ENCODE measurements at places on chromosomes 11 and 22. TPM values are rescaled to one million over a fixed set of nuclear protein-coding genes. Genes with fewer than 3 reads are reported as not detected.

DNA sequence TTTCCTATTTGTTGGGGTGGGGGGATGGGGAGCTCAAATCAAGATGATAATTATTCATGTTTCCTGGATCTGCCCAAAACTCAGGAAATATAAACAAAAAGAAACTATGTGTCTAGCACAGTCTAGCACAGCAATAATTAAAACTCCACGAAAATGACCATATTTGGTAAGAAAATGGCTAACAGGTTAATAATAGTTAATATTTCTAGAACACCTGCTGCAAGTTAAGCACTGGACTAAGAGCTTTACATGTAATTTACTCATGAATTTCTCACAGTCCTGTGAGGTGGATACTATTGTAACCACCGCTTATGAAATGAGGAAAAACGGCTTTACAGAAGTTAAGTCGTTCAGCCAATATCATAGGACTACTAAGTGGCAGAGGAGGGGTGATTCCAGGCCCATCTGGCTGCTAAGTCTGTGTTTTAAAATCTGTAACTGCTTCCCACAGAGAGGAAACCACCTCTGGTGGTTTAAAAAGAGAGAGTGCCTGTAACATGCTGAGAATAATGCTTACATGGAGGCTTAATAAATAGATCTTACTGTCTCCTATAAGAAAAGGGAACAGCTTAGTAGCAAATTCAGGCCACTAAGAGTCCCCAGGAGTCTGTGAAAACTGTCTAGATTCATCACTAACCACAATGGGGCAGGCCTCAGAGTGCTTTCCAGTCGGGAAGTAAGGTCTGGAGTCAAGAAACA lies 11.0 kb upstream of the AMOTL1 start:
- DNase-seq: no peak
- no peaks in the 10 kb centered on the region for H3K27me3 ChIP-seq
- no peaks in the 10 kb centered on the region for H3K4me1 ChIP-seq

GRCh38 chr11:31355131-31355530 lies 14.4 kb downstream of the DCDC1 start:
- H3K4me3 ChIP-seq: no peak overlapping the region
- H3K4me1 ChIP-seq: no peaks in the 10 kb centered on the region
- H3K27me3 ChIP-seq: no peaks in the 10 kb centered on the region
- no peak overlapping the region for H3K27ac ChIP-seq

GRCh38 chr22:19147195-19147780 lies 2.8 kb downstream of the GSC2 start:
- no peak for DNase-seq
- H3K27me3 ChIP-seq: peaks cover 50% of the 10 kb centered on the region
- peaks cover 4% of the 10 kb centered on the region for H3K36me3 ChIP-seq
- no peak overlapping the region for H3K4me3 ChIP-seq
- no peaks in the 10 kb centered on the region for H3K4me1 ChIP-seq

DNA sequence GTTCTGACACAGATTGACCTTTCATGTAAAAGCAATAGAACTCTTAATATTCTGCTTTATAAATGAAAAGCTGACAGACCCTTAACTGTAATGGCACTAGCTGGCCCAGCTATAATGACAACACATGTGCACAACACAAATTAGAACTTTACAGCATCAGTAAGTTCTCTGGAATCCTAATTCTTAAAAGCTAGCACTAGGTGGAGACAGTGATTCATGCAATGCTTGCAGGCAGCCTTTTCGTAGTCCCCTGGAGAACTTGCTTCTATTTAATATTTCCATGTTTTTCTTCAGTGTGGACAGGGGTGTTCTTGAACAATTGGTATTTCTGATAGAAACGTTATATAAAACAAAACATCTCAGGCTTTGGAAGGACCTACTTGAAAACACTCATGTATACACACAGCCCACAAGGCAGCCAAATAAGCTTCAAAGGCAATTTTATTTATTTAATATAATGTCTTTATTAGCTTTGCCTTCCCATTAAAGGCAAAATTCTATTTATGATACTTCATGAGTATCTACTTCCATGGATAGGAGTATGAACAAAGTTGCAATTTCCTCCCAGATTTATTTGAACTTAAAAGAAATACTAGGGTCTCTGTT lies 374.3 kb upstream of the MPPED2 start:
- DNase-seq: peak; percentile 16
- no peaks in the 10 kb centered on the region for H3K36me3 ChIP-seq
- H3K4me3 ChIP-seq: no peak overlapping the region

GRCh38 chr11:22304337-22304961 lies 33.7 kb upstream of the SLC17A6 start:
- no peaks in the 10 kb centered on the region for H3K36me3 ChIP-seq
- H3K27me3 ChIP-seq: no peaks in the 10 kb centered on the region
- H3K27ac ChIP-seq: no peak overlapping the region
- no peak overlapping the region for H3K4me3 ChIP-seq
- no peak for DNase-seq

- no peaks in the 10 kb centered on the region for H3K36me3 ChIP-seq
- no peak for DNase-seq
- H3K4me1 ChIP-seq: no peaks in the 10 kb centered on the region
- H3K4me3 ChIP-seq: no peak overlapping the region
Observed at GRCh38 chr22:17939579-17939978, 84.8 kb downstream of the MICAL3 start.

DNA sequence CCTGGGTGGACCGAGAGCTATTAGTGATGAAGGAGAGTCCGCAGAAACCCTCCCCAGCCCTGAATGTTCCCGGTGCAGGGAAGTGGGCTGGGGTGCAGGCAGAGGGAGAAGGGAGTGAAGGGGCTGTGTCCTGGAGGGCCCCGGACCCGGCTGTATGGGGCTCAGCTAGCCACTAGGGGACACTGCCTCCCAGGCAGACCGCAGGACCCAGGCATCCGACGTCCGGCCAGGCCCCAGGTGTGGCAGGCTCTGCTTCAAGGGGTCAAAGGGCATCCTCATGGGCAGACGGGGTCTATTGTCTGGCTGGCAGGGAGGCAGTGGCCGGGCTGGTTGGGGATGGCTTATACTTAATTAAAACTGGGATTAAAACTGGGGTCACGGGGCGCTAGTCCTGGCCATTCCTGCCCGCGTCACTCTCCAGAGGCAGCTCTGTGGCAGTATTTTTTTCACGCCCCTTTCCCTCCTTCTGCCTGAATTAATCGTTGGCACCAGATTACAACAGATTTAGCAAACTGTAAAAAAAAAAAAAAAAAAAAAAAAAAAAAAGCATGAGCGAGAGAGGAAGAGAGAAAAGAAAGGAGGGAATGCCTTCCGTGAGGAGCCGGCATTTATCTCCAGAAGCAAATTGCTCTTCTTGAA lies 5.1 kb downstream of the FLRT1 start:
- H3K36me3 ChIP-seq: no peaks in the 10 kb centered on the region
- no peak for DNase-seq
- peaks cover 21% of the 10 kb centered on the region for H3K27me3 ChIP-seq
- no peak overlapping the region for H3K4me3 ChIP-seq
- no peak overlapping the region for H3K27ac ChIP-seq
- H3K4me1 ChIP-seq: no peaks in the 10 kb centered on the region

The VPREB1 gene
- polyA plus RNA-seq: 0.24 TPM

The LRFN4 gene
- 15.7 TPM for polyA plus RNA-seq

The KRTAP5-10 gene
- polyA plus RNA-seq: 0.19 TPM

The OR8D1 gene
- under 0.01 TPM for polyA plus RNA-seq

The OR5A1 gene
- polyA plus RNA-seq: under 0.01 TPM

The CCDC34 gene
- 29.4 TPM for polyA plus RNA-seq

The NR1H3 gene
- polyA plus RNA-seq: 159 TPM

Data from large intestine (tissue), 12 donors.